ENCODE measurements at places on chromosomes 1 and 21.

DNA sequence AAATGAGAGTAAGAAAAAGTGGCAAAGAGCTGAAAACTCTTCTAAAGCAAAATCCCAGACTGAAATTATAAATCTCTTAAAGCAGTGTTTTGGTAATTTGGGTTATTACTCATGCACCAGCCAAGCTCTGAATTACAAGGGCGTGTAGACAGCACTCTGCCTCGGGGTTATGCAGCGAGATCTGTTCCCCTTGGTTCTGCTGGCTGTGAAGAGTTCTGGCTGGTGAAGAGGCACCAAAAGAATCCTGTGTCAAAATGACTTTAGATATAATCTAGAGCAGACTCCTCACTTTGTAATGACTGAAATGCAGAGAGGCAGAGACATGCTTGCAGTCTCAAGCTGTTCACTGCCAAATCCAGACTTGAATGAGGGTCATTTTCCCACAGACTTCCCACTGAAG is 461.8 kb upstream of the CXADR start:
- DNase-seq, result no peak

- DNase-seq, result no peak
Observed at GRCh38 chr1:78607334-78607927, 12.8 kb upstream of the IFI44L start.

DNA sequence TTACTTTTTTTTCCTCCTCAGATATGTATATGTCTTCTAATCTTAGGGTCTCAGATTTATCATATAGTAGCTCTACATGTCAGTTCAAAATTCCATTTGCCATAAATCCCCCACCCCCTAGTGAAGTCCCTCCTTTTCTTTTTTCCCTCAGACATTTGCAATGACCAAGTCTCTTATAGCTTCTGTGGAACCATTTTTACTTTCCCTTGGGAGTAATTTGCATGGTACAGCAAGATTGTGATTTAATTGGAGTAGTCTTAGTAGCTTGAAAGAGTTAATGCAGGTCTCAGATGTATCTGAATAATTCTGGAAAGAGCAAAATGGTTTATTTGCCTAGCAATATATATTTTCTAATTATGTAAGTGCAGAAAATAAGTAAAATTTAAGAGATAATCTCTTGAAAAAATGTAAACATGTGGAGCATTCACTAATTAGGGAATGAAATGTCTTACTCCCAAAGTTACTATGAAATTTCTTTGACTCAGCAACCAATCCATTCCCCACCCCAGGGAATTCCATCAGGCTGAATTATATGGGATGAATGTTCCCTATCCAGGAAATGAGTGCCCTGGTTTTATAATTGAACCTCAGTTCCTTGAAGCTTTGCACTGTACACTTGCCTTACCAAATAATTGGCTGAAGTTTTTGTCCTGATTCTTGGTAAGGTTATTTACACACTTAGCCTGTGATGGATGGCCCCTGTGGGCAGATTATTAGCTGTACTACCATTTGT is 267.0 kb downstream of the DNM3 start:
- no peak for DNase-seq

DNA sequence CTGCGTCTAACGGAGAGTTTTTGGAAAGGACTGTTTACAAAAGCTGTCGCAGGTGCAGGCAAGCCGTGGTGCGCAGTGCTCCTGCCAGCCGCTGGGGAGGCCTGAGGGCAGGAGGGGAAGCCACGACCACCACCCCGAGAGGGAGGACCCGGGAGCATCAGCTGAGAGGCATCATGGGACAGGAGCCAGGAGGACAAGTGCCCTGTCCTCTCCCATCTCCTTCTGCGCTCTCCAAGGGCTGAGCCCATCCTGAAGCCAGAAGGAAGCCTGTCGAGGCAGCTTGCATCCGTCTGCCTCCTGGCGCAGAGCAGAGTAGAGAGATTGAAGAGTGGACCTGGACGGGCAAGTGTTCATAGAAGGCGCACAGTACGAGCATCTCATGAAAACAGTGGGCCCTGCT is 310.9 kb downstream of the KIF26B start:
- no peak for DNase-seq

- DNase-seq, result no peak
Observed at GRCh38 chr1:233656032-233656635, 42.2 kb downstream of the KCNK1 start.

DNA sequence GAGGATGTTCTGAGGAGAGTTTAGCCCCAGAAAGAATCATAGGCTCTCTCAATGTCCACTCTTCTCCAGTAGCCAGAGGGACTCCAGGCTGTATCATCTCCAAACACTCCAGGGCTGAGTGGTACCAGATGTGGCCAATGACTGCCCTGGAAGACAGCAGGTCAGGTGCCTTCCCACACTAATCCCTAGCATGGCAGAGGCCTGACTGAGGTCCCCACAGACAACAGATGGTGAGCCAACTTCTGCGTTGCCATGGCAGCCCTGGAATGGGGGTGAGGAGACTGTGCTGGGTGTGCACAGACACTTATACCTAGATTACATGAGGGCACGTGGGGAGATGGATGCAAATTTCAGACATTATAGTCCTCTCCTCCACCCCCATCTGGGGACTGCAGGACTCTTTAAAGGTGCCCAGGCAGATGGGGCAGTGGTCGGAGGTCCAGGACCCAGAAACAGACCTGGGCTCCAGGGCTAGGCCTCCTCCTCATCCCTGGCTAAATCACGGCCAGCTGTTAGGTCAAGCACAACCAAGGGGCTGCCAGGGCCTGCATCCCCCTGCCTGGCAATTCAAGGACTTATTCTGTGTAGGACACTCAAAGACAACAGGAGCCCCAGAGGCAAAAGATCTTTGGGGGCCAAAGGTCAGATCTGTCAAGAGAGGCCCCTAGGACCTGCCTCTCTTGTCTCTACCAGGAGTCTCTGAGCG is 42.9 kb downstream of the CAMK2N1 start:
- no peak for DNase-seq

GRCh38 chr1:180267761-180268555 is 37.9 kb downstream of the LHX4 start:
- DNase-seq, result no peak

DNA sequence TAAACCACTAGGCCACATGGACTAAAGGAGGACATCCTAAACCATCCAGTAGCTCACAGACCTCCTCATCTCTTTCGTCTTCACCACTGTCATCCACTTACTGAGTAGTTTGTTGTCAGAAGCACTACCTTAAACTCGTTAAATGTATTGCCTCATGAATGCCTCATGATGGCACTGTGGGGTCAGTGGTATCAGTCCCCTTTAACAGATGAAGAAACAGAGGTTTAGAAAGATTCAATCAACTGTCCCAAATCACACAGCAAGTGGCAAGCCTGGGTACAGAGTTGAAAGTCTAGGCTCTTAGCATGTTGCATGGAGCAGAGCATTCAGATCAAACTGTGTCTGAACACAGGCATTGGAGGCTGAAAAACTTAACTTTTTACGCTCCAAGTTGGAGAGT is 183.6 kb upstream of the KIAA0040 start:
- no peak for DNase-seq

- DNase-seq, result no peak
Observed at GRCh38 chr1:29973406-29973805, 737.1 kb downstream of the PTPRU start.

- DNase-seq, result no peak
Observed at GRCh38 chr1:39554277-39554676, 22.3 kb downstream of the PABPC4 start.

- DNase-seq, result no peak
Observed at GRCh38 chr1:223089250-223089649, 53.8 kb downstream of the TLR5 start.

DNA sequence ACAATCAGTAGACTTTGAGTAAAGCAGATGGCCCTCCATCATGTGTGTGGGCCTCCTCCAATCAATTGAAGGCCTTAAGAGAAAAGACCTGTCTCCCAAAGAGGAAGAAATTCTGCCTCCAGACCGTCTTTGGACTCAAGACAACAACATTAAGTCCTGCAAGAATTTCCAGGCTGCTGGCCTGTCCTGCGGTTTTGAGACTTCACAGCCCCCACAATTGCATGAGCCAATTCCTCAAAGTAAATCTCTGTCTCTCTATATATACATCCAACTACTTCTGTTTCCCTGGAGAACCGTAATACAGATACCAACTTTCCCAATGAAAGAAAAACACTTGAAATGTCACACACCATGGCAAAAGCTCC is 16.4 kb downstream of the REG4 start:
- DNase-seq, result no peak

DNA sequence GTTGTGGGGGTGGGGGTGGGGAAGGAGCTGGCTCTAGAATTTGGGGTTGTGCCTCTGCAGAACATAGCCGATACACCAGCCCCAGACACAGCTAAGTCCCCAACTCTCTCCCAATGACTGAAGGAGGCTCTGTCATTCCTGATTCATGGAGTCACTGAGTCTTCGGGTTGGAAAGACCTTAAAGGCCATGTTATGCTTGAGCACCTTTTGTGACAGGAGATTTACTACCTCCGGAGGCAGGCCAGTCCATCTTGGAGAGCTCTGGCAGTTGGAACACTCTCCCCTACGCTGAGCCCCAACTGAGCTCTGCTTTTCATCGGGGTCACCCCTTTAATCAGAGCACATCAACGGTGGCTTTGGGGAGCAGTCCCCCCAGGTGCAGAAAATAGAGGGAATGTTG is 284.4 kb upstream of the GJB5 start:
- no peak for DNase-seq

GRCh38 chr1:157146244-157146643 is 8.0 kb upstream of the ETV3 start:
- no peak for DNase-seq

DNA sequence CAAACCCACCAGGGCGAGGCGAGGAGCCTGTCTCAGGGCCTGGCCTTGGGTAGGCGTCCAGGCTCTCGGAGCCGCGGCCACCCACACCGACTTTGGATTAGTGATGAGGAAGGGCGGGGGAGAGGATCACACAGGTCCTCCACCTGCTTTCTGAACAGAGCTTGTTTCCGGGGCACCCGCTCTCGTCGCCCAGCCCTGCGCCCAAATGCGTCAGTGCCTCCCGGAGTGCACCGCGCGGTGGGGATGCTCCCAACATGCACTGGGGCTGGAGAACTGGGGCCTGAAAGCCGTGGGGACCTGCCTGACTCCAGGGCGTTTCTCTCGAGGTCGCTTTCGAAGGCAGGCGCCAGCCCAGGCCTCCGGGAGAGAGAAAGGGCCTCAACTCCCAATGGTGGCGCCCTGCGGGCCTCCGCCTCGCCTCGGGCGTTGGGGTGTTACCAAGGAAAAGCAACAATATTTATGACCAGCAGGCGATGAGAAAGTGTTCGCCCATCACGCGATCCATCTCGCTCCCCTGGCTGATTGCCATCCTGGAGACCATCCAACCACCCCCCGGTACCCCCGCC is 8.9 kb upstream of the LHX8 start:
- no peak for DNase-seq

- DNase-seq, result peak; percentile 47
Observed at GRCh38 chr1:161726473-161727255, 5.3 kb downstream of the FCRLB start.

- DNase-seq, result no peak
Observed at GRCh38 chr1:111213412-111213811, 13.0 kb upstream of the DENND2D start.

GRCh38 chr1:222546548-222547259 is 1.2 kb downstream of the HHIPL2 start:
- DNase-seq, result no peak

GRCh38 chr21:32886339-32886738 is 114.8 kb upstream of the PAXBP1 start:
- no peak for DNase-seq

DNA sequence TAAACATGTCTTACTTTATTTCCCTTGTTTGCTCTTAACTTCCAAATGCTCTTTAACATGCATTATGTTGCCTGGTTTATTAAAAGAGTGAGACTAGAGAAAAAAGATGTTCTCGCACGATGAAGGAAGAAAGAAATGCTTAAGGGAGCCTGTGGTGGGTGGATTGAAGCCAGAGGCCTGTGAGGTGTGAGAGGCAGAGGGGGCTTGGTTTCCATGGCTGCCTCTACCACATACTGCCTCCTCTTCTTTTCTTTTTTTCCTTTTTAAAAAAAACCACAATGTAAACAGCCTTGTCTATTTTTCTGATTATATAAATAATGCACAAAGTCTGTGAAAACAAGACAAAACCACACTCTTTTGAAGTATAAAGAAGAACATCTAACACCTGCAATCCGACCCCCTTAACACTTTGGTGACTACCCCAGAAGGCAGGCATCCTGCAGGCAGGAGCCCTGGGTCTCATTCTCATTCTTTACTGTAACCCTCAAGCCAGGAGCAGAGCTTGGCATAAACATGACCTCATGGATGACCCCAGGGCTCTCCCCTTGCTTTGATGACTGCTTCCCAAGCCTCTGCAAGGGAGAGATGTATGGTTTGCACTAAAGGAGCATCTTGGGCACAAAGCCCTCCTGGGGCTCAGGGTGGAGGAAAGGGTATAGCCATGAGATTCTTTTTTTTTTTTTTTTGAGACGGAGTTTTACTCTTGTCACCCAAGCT is 10.1 kb upstream of the PARP1 start:
- DNase-seq, result no peak

- DNase-seq, result no peak
Observed at GRCh38 chr1:4355839-4356238, 298.6 kb upstream of the AJAP1 start.

DNA sequence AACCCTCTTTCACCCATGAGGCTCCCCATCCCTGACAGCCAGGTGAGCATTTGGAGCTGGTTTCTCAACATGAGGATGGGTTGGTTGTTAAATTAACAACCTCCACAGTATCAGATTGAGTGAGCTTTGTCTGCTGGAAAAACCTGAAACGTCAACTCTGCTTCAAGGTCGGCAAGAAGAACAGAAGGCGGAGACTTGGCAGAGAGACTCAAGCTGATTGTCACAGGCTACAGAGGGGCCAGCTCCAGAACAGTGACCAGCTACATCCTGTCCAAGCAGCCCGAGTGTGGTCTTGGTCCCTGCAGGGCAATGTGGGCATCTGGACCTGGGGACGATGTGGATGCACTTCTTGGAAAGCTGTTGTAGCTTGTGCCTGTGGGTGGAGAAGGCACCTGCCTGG is 36.6 kb upstream of the TMEM51 start:
- DNase-seq, result no peak

DNA sequence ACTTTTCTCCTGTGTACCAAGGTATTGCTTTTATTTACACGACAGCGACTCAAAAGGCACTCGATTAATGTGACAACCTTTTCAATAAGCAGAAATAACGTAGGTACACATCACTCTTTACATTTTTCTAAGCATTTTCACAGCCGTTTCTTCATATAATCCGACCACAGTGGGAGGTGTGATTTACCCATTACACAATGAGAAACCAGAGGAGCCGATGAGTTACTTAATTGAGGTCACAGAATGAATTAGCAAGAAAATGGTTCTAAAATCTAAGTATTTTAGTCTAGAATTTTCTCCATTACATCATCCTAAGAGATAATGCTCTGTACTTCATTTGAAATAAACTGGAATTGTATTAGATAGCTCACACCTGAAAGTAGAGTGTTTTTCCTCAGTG is 71.5 kb downstream of the UMODL1 start:
- no peak for DNase-seq

DNA sequence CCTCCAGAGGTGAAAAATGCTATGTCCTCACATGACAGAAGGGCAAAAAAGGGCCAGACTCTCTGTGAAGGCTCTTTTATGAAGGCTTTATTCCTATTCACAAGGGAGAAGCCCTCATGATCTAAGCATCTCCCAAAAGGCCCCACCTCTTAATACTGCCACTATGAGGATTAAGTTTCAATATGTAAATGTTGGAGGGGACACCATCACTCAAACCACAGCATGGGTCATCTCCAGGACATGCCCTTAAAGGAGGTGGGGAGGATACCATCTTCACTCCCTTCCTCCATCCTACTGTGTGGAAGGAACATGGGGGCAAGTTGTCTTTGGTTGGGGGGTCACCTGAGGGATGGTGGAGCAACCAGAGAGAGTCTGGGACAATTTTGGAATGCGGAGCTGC is 170.1 kb downstream of the TRIM33 start:
- no peak for DNase-seq

- DNase-seq, result no peak
Observed at GRCh38 chr1:19808351-19808750, 6.7 kb downstream of the RNF186 start.

Data from effector CD4-positive, alpha-beta T cell (primary cell).